ENCODE measurements at places on chromosomes 2 and 18.

GRCh38 chr2:176885001-176885643 lies 327.5 kb upstream of the HNRNPA3 start:
- no peak for DNase-seq

DNA sequence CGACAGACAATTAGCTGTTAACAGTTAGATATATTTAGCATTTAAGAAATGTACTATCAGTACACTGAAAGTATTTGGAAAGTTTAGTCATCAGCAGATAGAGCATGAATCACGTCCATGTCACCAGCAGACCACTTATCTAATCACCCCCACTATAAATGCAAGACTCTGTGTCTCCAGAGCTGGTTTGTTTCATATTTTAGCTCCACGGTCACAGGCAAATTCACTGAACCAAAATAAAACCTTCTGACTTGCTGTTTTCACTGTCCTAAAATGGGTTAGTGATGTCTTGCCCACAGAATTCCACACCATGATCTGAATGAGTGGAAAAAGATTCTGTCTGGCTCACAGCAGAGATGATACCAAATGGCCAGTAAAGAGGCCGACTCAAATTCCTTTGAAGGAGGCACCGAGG lies 64.9 kb downstream of the CDH2 start:
- no peak for DNase-seq

GRCh38 chr2:186757009-186757408 lies 63.1 kb downstream of the FAM171B start:
- no peak for DNase-seq

DNA sequence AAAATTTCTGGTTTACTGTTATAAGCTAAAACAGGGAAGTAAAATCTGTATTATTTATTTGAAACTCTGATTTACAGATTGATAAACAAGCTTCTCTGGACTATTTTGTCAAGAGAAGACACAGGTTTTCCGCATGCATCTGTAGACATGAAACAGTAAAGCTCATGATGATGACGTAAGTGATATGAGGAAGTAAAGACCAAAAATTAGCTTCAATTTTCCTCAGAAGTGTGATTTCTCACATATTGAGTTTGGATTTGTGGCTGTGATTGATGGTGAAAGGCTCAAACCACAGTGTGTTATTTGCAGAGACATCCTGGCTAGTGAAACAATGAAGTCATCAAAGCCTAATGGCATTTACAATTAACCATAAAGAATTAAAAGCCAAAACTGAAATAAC lies 12.6 kb upstream of the LONRF2 start:
- DNase-seq: no peak

GRCh38 chr2:65678779-65679391 lies 246.5 kb upstream of the SPRED2 start:
- no peak for DNase-seq

- DNase-seq: no peak
These were observed 147.7 kb downstream of the CTNNA2 start for GRCh38 chr2:79660557-79660956.

GRCh38 chr2:148670773-148671172 lies 26.2 kb downstream of the EPC2 start:
- peak; percentile 25 for DNase-seq

DNA sequence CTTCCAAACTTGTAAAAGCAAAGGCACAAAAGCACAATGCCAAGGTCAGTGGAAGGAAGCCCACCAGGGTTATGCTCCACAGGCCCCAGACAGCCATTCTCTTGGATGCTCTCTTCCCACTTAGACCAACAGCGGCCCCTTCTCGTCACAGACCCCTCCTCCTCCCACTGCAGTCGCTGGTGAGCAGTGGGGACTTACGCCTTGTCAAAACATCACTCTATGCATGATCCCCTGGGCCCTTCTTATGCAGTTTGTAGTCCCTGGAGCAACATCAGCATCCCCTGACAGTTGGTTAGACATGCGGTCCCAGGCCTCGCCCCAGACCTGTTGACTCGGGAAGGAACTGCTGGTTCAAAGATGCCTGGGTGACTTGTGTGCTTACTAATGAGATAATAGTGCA lies 376.0 kb upstream of the KLHL29 start:
- no peak for DNase-seq

DNA sequence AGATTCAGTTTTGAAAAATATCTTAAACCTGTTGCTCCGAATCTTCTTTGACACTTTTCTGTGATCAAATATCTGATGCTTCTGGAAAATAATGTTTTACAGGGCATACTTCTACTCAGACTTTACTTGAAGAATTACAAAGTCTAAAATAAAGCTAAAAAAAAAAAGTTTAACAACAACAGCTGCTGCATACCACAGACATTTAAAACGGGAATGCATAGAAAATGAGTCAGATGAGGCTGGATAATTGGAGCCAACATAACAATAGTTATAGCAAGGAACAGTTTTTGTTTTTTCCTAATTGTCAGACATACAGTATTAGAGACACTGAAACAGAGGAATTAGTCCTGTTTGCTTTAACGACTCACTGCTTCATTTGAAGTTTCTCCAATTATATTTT lies 1090.2 kb downstream of the SUCLG1 start:
- no peak for DNase-seq

DNA sequence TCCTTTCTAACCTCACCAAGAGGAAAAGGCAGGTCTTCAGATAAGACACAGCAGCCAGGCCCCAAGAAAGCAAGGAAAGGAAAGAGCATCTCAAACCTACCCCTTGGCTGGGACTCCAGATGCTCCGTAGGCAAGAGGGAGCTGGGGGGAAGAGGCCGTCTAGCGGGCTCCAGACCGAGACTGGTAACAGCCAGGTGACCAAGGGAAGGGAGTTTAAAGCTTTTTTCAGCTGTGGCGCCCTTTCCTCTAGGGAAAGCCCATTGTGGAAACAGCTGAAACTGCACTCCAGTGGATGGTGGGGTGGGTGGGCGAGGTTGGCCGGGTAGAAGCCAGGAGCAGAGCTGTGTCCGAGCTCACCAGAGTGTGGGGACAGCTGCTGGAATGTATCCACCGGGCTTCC lies 180.4 kb downstream of the KLHL29 start:
- no peak for DNase-seq

DNA sequence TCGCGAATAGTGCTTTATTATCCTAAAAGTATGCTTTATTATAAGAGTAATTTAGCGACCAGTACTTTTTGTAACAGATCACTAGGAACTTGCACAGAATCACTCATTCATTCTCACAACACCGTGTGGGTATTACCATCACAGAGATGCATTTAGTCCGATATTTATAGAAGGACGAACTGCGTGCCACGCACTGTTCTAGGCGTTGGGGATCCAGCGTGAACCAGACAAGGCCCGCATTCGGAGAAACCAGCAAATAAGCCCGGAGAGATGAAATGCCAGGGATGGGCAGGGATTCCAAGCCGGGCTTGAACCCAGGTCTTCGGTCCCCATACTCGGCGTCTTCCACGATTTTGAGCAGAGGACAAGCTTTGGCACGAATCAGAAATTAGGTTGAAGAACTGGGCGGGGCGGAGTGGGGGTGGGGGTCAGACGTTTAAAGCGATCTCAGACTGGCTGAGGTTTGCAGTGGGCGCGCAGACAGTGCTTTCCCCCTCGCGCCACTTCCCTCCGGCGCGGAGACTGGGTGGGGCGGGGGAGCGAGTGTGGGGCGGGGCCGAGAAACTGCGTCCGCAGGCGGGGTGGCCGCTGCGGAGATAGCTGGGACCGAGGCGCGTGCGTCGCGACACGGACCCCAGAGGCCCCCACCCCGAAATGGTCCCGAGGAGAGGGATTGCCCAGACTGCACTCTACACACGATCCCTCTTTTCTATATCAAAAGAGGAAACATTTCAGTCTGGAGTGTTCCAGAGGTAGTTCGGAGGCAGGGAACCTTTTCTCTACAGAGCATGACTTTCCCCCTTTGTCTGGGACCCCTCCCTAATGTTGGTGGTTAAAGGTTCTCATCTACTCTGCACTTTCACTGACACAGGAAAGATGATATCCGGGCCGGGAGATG lies 1.1 kb upstream of the CXCR4 start:
- DNase-seq: peak; percentile 82

DNA sequence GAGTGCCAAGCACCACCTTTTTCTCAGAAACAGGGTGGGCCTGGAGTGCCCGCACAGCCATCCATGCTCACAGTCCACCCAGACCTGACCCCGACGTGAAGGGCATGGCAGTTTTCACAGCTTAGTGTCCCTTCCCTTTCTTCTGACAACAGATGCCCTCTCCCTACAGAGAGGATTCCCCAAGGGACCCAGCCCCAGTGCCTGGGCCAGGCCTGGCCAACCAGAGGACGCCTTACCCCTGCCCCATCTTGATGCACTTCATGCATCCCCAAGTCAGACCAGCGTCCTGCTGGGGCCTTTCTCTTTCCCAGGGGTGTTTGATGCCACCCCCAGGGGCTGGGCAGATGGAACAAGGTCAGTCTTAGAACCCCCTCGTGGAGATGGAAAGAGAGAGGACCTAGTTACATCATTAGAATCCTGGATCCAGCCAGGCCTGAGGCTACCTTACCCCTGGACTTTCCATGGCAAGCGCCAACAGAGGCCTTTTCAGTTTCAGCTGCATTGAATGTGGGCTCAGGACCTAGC lies 3.8 kb downstream of the ANKMY1 start:
- no peak for DNase-seq

DNA sequence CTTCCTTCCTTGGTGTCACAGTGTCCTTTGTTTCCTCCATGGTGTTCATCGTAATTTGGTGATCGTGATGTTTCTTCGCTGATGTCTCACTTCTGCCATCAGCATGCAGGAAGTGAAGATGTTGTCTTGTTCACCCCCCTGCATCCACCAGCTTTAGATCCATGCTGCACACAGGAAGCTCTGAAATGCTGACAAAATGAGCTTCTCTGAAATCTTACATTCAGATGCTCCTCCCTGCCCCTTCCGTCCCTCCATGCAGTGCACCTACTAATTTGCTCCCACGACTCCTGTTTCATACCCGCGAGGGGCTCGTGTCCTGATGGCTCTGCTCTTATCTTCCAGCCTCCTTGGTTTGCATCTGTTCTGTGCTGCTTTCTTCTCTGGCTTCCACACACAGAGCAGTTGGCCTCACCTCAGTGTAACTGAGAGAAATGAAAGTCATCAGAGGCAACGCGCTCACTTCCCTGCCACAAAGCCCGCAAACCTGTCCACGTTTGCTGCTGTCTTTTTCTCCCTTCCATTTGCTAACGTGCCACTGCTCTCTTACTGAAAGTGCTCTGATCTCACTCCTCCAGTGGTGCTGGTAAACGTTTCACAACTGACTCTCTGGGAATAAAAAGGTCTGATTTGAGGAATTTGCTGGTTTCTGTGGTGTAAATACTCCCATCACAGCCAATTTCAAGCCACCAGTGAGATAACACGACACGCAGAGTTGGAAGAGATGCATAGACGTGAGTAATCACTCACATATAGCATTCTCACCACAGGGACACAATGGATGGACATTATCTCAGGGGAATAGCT lies 41.0 kb upstream of the MGAT4A start:
- DNase-seq: peak; percentile 80

- DNase-seq: no peak
These were observed 9.9 kb downstream of the MYT1L start for GRCh38 chr2:2321200-2321540.

GRCh38 chr2:29688429-29688828 lies 233.0 kb downstream of the ALK start:
- no peak for DNase-seq

DNA sequence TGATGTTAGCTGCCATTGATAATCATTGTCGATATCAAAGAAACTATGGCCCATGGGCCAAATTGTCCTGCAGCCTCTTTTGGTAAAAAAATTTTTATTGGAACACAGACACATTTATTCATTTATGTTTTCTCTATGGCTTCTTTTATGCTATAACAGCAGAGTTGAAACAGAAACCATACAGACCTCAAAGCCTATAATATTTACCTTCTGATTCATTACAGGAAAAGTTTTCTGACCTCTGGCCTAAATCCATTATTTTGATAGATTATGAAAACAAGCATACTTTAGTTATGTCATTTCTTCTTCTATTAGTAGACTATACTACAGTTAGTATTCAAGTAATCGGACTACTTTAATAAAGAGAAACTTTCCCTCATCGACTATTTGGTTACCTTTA lies 349.7 kb upstream of the GALNT5 start:
- DNase-seq: no peak

DNA sequence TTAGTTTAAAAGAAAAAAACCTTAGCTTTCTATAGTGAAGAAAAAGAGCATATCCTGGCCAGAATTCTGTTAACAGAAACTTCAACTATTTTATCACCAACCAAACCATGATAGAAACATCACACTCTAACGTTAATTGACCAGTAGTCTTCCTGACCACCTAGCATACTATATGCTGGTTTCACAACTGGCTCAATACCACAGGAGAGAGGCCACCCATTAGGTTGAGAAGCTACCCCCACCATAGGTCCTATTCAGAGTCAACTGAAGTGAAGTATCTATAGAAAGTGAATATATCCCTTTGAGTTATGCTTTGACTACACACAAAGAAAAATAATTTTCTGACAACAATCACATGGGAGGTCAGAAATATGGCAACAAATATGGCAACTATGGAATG lies 85.2 kb upstream of the STK17B start:
- DNase-seq: no peak

DNA sequence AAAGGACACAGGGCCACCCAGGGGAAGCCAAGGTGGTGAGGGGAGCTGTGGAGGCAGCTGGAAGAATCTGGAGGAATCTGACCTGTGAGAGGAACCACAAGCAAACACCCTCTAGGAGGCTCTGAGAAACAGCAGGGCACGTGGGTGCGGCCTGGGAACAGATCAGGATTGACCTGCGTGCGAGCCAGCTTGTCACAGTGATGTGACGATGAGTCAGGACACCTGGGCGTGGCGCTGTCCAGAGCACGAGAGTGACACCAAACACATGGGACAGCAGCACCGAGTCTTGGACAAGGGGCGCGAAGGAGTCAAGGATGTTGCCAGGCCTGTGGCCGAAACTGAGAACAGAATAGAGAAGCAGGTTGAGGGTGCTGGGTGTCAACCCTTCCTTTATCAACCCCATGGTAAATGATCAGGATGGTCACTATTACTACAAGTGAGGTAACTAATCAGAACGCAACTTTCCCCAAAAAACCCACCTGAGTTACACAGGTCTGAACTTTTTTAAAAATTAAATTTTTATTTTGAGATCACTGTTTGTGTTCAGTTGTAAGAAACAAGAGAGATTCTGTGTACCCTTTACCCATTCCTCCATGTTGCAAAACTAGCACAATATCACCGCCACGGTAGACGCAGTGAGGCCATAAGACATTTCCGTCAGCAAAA lies 637 bp upstream of the SFT2D3 start:
- DNase-seq: peak; percentile 6

GRCh38 chr2:230068016-230068650 lies 591 bp downstream of the SLC16A14 start:
- peak; percentile 57 for DNase-seq

GRCh38 chr18:3193331-3193730 lies 26.4 kb downstream of the MYOM1 start:
- DNase-seq: no peak

- no peak for DNase-seq
These were observed 21.4 kb downstream of the HJURP start for GRCh38 chr2:233832869-233833311.

- DNase-seq: no peak
These were observed 100.2 kb downstream of the TWIST2 start for GRCh38 chr2:238947920-238948710.

GRCh38 chr2:54107455-54107764 lies 8.0 kb upstream of the ACYP2 start:
- no peak for DNase-seq

- DNase-seq: no peak
These were observed 15.9 kb downstream of the FBXO41 start for GRCh38 chr2:73268366-73268829.

GRCh38 chr2:23720705-23721453 lies 206.0 kb downstream of the ATAD2B start:
- DNase-seq: no peak

- DNase-seq: no peak
These were observed 16.7 kb downstream of the CTIF start for GRCh38 chr18:48555465-48555995.

- no peak for DNase-seq
These were observed 4.5 kb upstream of the ASPRV1 start for GRCh38 chr2:69965756-69966445.

Measured in activated naive CD4-positive, alpha-beta T cell treated with anti-CD3 and anti-CD28 coated beads for 36 hours (primary cell).